ENCODE measurements at places on chromosomes 4 and X.

DNA sequence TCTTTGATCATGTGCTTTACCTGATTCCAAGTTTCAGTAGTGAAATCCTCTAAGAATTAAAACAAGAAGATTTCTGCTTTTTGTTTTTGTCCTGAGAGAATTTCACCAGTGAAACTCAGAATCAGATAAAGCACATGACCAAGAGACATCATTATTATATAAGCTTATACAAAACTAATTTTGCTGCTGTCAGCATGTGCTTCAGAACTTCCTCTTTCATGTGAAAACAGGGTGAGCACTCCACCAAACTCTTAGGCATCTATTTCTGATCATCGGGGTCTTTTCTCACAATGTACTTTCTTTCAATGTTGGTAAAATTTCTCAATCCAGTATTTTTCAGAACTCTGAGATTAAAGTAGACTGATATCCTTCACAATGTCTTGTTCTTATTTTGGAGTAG lies 152.1 kb downstream of the SLC39A8 start:
- DNase-seq = no peak

DNA sequence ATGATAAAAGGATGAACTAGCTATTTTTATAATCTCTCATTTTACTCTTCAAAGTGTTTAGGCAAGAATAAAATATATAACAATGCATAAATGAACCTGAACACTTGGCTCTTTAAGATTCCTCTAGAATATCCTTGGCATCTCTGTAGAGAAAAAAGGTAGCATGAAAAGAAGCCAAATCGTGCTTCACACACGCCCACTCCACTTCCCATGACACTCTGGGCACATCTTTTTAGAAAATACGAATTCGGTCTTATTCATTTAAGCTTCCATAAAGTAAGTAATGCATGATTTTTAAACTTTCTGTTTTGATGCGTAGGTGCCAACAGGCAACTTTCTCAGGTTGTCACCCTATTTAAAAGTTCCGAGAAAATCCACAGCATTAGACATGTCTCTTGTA lies 73.6 kb upstream of the SORBS2 start:
- DNase-seq = no peak

DNA sequence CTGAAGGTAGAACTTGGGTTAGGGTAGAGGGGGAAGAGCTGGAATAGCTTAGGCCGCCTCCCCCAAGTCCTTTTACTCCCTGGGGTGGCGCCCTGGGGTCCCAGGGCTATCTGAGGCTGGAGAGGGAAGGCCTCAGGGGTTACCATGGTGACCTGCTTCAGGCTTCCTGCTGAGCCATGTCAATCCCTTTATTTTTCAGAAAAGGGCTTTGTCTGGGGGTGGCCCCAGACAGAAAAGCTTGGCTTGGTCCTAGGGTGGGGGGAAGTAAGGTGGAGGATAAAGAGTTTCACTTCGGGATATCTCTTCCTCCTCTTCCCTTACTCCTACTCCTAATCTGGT lies 6.3 kb downstream of the EFNB1 start:
- DNase-seq = no peak

- peak; percentile 69 for DNase-seq
Observed at GRCh38 chrX:96027407-96027806, 657.2 kb upstream of the DIAPH2 start.

DNA sequence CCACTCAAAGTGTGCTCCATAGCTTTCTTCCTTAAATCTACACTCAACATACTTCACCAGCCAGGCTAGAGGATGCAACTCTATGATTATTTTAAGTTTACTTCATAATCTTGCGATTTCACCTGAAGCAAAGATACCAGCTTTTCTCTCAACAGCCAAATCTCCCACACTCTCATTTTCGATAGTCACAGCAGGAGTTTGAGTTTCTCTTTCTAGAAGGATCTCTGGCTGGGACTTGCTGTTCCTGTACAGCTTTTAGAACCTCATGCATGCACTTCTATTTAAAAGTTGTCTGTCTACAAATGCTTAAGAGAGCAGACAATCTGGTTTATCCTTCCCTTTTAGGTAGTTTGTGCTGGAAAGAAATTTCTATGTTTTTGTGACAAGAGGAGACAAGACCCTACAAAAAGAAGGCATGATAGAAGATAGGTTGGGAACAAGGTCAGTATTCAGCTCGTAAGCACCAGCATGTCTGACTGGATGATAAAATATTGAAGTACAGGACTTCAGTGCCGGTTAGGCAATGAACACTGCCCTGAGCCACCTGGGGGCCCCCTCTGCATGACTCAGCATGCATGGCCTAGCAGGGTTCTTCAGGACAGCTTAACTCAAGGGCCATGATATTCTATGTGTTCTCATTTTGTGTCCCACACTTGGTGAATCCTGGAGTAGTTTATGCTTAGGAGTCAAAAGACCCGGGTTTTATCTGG lies 65.6 kb downstream of the ATXN3L start:
- DNase-seq = no peak

DNA sequence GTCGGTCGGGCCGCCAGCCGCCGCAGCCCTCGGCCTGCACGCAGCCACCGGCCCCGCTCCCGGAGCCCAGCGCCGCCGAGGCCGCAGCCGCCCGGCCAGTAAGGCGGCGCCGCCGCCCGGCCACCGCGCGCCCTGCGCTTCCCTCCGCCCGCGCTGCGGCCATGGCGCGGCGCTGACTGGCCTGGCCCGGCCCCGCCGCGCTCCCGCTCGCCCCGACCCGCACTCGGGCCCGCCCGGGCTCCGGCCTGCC lies 213 bp downstream of the NFKB1 start:
- DNase-seq = peak; percentile 58

DNA sequence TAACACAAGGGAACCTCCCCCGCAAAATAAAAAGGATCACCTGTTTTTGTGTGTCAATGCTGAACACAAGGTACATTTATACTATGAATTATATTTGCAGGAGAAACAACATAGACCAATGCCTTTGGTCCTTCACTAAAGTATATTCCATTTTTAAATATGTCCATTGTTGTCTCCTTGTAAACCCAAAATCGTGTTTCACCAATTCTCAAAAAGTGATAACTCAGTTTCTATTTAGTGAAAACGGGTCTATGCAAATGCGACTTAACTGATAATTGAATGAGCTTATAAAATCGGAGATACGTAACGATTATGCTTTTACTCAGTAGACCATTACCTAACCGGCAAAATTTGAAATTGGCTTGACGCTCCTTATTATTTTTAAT lies 2.1 kb downstream of the BRWD3 start:
- no peak for DNase-seq

DNA sequence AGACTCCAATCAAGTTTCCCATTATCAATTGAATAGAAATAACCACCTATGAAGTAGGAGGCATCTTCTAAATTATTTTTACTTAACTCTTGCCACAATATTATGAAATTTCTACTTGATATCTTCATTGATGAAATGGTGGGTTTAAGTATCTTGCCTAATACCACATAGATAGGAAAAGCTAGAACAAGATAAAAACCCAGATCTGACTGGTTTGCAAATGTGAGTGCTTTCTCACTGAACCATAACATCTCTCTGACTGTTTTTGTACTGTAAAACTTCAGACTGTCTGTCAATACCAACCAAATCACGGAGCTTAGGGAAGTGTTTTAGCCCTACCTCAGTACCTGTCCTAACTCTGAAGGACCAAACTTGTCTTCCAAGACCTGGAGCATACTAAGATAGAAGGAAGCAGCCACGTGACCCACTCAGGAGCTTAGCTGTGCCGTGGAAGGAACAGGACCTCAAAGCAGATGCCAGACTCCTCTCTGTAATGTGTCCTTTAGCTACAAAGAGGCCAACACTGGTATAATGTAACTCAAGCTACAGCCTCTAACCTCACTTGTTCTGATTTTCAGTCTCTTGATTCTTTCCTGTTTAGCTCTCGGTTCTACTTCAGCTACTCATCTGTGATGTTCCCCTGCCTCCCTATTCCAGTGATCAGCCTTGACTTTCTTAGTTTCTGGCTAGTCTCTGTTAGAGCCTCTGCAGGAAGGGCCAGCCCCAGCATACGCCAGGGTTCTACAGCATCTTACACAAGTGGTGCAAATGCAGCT lies 84.4 kb downstream of the LRP2BP start:
- DNase-seq = no peak

DNA sequence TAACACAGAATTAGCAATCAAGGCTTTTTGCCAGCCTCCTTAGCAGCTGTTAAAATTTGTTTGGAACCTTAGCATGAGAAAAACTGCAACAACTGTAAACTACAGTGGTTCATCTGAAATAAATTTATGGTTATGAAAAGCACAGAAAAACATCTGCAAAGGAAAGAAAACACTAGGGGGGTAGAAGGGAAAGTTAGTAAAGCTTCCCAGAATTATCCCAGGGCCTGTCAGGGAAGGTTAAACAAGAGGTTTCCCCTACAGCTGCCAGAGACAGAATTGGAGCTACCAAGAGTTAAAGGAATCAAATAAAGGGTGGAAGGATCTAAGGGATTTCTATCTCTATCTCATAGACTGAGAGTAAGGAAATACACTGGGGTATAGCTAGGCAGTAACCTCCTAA lies 234.7 kb upstream of the DIAPH2 start:
- no peak for DNase-seq

- no peak for DNase-seq
Observed at GRCh38 chr4:155237567-155237966, 29.1 kb downstream of the NPY2R start.

DNA sequence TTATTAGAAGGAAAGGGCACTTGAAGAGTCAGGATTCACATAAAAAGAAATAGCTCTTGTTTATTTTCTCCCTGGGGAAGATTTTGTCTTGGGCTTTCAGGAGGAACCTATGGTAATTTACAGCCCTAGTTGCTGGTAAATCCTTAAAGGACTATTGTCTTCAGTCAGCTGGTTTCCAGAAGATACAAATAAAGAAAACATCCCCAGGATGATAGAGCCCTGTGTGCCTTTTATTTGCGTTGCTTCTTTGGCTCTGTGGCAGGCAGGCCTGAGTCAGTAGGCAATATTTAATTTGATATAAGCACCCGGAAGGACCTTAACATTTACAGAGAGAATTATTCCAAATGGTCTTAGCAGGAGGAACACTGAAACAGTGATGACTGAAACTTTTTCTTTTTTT lies 131.0 kb upstream of the SLC34A2 start:
- DNase-seq = no peak

GRCh38 chr4:41129936-41130440 lies 84.4 kb downstream of the APBB2 start:
- DNase-seq = no peak

DNA sequence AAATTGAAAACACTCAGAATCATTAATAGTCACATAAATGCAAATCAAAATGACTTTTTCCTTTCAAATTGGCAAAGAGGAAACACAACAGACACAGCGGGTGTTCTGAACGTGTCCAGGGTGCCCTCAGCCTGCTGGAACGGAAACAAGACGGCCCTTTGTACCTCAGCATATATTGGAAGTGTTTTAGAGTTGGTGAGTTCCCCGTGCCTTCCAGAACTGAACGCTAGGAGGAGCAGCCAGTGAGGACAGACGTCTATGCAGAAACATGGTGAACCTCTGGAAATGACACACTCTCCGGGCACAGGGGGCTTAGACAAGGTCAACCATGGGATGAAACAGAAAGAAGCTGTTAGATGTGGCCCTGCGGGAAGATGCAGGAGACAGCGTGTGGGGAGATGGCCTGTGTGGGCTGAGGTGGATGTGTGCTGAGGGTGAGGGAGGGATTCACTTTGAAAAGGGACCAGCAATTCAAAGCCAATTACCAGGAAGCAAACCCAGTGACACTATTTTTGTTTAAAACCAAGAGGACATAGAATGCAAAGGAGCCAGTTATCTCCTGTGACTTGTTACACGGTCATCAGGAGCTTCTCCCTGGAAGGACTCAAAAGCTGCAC lies 40.4 kb downstream of the RNF212 start:
- DNase-seq = no peak

DNA sequence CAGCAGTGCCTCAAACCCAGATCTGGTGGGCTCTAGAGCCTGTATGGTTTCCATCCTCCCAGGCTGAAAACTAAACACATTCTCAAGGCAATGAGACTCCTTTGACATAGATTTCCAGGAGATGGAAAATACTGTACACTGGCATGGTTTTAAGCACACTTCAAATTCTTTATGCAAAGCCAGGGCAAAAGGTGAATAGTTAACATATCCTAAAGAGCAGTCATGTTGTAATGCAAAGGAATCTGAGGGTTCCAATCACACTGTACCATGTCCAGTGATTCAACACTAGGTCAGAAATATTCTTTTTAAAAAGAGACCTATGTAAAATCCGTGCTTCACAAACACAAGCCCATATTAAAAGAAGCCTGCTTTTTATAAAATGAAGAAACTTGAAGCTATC lies 195.3 kb downstream of the QDPR start:
- no peak for DNase-seq

- no peak for DNase-seq
Observed at GRCh38 chrX:15299941-15300851, 15.2 kb downstream of the ASB11 start.

- DNase-seq = no peak
Observed at GRCh38 chrX:153520287-153520917, 3.0 kb downstream of the ATP2B3 start.

DNA sequence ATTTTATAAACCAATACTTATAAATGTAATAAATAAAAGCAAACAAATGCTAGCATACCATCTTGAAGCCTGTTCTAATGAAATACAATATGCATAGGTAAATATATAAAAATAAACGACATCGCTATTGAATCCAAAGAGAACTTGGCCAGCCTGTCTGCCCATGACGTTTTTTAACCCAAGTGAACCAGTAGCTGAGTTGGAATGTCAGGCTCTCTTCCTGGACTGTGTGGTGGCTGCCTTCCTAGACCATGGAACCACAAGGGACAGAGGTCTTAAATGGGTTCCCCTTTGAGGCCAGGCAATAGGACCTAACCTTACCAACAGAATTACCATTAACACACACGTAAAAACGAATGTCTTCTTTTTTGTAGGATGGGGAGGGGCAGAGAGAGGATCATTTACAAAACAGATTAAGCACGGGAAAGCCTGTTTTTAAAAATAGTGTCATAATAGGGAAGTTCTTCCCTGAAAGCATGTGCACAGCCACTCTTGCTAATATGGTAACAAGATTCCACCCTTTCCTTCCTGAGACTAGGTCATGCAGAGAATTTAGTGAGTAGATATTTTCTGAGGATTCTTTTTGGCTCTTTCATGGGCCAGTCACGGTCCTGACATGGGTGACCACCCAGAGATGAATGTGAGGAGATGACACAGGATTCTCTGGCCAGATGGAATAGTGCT lies 69.4 kb upstream of the ACSL1 start:
- DNase-seq = no peak

DNA sequence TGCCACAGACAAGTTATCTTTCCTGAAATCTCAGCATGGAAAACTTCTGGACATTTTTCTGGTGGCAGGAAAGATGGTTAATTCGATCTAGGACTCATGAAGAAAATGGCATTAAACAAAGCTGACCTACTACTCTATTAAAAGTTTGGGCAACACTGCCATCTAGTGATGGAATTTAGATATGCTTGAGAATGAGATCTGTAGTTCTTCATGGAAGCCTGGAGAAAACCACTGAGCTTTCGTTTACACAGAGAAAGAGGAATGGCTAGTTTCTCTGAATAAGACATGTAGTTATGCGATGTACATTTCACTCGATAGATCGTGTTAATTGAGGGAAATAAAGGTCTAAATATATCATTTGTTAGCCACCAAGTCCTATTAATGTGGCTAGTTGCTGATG lies 51.7 kb upstream of the CHRDL1 start:
- DNase-seq = peak; percentile 62
